NCI-H2029 treated with DMSO at 0.1 percent for 48 hours (cell line): ENCODE measurements at places on chromosomes 2 and 18.
A peak's percentile ranks its signal among the peaks of the same experiment; 100 is the strongest.

GRCh38 chr18:58257461-58257860 is 213.4 kb downstream of the NEDD4L start:
- DNase-seq = no peak

DNA sequence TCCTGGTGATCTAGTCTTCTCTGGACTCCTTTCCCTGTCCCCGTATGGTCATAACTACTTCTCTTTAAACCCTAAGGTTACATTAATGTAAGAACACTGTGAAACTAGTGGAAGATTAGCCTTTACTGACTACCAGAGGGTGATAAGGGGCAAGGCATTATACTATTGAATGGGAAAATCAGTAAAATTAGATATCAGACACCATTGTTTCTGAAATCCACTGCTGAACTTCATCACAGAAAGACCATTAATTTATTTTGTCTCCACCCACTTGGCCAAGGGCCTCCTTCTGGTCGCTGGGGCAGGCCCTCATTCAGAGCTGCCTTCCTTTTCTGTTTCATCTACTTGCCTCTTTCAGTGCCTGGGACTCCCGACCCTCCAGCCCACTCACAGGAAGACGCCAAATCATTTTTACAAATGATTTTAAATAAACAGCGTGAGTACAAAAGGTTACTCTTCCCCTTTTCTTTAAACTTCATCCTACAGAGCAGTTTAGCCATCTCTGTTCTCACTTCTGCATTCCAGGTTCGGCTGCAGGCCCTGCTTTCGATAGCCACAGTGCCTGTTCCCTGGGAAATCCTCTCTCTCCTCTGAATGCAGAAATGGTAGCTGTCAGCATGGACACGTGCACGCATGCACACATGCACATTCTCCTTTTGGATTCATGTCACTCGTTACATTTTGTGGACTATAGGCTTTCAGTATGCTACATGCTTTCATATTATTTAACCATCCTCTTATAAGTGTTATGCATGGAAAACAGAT is 70.3 kb upstream of the DOCK10 start:
- no peak for DNase-seq

- DNase-seq = no peak
Observed at GRCh38 chr2:218291318-218292047, 820 bp downstream of the TMBIM1 start.

DNA sequence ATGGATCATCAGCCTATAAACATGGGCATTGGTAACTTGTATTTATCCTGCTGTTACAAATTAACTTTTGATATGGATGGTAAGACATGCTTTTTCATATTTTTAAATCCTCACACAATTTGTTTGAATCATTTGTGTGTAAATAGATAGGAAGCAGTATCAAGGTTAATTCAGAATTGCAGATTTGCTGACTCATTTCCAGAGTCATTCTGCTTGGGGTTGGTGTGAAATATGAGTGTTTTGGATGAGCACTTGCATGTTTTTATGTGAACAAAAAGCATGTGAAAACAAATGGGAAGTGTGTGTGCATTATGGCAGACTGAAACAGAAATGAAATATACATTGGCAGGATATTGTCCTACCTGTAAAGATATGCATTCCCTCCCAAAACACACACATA is 11.8 kb downstream of the CCDC85A start:
- DNase-seq = no peak

- DNase-seq = no peak
Observed at GRCh38 chr18:13868501-13869271, 44.7 kb downstream of the MC5R start.

DNA sequence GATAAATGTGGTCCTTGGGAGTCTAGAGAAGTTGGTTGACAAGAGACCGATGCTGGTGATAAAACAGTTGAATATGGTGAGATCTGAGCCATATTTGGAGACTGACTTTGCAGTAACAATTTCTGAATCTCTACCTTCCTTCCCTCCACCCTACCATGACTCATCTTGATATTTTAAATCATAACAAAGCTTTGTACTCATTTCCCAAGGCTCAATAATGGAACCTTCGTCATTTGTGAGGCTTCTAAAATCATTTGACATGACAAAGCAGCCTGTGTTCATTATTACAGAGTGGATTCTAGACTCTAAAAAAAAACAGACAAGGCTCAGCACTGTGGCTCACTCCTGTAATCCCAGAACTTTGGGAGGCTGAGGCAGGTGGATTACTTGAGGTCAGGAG is 38.5 kb upstream of the PDCL3 start:
- DNase-seq = no peak

DNA sequence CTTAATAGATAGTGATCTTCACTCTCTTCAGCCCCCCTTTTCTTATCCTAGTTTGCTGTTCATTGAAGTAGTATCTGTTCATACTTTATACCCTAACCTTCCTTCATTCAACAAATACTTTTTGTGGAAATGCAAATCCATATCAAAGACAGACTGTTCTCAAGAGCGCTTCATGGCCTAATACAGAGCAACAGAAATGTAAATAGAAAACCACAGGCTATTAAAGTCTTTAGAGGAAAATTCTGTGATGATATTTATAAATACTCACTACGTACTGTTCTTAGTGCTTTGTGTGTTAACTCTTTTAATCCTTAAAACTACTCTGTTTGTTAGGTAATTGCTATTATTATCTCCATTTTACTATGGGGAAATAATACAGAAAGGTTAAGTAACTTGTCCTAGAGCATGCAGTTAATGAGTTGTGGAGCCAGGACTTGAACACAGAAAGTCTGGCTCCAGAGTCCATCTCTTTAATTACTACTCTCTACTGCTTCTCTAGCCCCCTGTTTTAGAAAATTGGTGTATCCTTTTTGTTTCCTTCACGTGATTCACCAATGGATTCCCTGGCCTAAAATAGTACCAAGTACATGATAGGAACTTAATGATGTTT is 2.9 kb downstream of the MDH1 start:
- no peak for DNase-seq

DNA sequence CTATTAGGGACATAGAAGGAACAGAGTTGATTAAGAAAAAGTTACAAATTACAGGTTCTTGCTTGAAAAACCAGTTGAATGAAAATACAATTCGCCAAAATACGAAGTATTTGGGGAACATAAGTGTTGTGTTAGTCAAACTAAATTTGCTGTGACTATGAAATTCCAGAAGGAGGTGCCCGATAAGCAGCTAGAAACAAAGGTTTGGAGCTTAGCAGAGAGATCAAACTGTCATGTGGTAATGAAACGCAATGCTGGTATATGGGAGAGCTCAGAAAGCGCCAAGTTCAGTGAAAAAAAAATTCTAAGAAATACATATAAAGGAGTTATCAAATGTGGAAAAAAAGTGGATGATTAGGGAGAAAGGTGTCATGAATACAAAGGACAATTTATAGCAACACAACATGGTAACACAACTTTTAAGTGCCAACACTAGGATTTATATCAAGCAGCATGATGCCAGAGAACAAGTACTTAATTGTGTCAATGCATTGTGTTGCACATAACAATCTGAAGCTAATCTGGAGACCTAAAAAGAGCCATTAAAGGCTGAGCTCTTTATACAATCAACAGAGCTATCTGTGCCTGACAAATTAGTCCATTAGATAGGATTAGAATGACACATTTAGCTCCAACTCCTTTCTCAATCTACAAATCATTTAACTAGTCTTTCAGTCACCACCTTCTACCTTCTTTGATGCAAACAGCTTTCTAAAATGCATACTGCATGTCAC is 31.2 kb downstream of the SMAD2 start:
- DNase-seq = peak; percentile 3

- DNase-seq = no peak
Observed at GRCh38 chr18:37659906-37660305, 94.3 kb upstream of the CELF4 start.
